ENCODE measurements at places on chromosomes 13 and 19.

- DNase-seq = no peak
These were observed 926 bp downstream of the PRR12 start for GRCh38 chr19:49591731-49592485.

DNA sequence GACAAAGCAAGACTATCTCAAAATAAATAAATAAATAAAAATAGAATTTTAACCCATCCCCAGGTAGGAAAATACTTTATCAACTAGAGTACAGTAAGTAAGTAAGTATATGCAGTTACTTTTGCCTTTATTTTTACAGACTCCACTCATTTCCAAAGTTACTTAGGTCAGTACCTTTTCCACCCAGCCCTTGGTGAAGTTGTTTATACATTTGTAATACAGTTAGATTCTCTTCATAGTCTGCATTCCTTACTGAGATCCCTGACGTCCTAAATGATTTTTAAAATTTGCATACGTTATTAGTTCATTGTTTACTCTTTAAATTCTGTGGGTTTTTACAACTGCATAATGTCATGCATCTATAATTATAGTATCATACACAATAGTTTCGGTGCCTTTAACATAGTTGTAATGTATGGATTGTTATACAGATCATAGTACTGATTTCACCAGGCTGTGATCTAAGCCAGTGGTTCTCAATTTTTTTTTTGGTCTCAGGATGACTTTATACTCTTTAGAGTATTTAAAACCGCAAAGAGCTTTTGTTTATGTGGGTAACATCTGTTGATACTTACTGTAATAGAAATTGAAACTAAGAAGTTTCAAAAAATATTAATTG lies 10.4 kb downstream of the SETDB2 start:
- no peak for DNase-seq

GRCh38 chr13:20713751-20714150 lies 10.3 kb downstream of the IL17D start:
- no peak for DNase-seq

DNA sequence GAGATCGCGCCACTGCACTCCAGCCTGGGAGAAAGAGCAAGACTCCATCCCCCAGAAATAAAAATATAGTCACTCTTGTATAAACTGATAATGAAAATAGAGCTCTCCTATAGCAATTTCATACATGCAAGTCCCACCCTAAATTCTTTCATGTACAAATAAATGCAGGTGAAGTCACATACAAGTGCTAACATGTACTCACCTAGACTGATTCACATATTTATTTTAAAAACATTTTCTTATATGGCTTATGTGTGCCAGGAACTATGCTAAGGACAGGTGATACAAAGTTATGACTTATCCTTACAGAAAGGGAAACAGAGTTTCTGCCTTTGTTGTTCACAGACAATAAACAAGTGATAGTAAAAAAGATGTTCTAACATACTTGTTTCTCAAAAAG lies 32.0 kb downstream of the USP12 start:
- no peak for DNase-seq

- no peak for DNase-seq
These were observed 155.8 kb upstream of the UBL3 start for GRCh38 chr13:30006246-30006645.

All from stimulated activated CD8-positive, alpha-beta memory T cell treated with anti-CD3 and anti-CD28 coated beads, Interleukin-4, amount 100 ng/mL, for 4 hours (primary cell).